ENCODE measurements at places on chromosomes 5 and 9. TPM values are rescaled to one million over a fixed set of nuclear protein-coding genes. Genes with fewer than 3 reads are reported as not detected.

The GKAP1 gene
- total RNA-seq, result 4.8 TPM

The THG1L gene
- 20.9 TPM for total RNA-seq

The FOXD4L6 gene
- total RNA-seq, result 0.20 TPM

The EQTN gene
- not detected for total RNA-seq

The LCN1 gene
- total RNA-seq, result not detected

The GNG10 gene
- 70.8 TPM for total RNA-seq

The PCDHAC1 gene
- total RNA-seq, result 0.90 TPM

The SPINK13 gene
- not detected for total RNA-seq

The ZNF354C gene
- total RNA-seq, result 2.7 TPM

The PCA3 gene
- total RNA-seq, result not detected

The TMED9 gene
- 168 TPM for total RNA-seq

The PCDHAC2 gene
- 3.4 TPM for total RNA-seq

The ARHGEF39 gene
- 15.6 TPM for total RNA-seq

The LURAP1L gene
- total RNA-seq, result 4.1 TPM

The NR6A1 gene
- total RNA-seq, result 13.0 TPM

The LHX2 gene
- 1.4 TPM for total RNA-seq

The FXN gene
- 19.5 TPM for total RNA-seq

The POLR3G gene
- total RNA-seq, result 4.4 TPM

The EIF4E1B gene
- not detected for total RNA-seq

The UBE2QL1 gene
- not detected for total RNA-seq

The ROPN1L gene
- total RNA-seq, result 7.1 TPM

The GCNT4 gene
- total RNA-seq, result 1.4 TPM

The PCDHB4 gene
- total RNA-seq, result 0.09 TPM

The ACOT12 gene
- total RNA-seq, result not detected

The SPATA31D1 gene
- not detected for total RNA-seq

The DBH gene
- not detected for total RNA-seq

The PCDHGA4 gene
- not detected for total RNA-seq

The CTNND2 gene
- total RNA-seq, result not detected

The ST6GALNAC4 gene
- total RNA-seq, result 44.3 TPM

The ADGRD2 gene
- total RNA-seq, result not detected

The OCLN gene
- total RNA-seq, result 66.5 TPM

The GNA14 gene
- 1.1 TPM for total RNA-seq

The TSLP gene
- total RNA-seq, result not detected

The DDX31 gene
- 21.5 TPM for total RNA-seq

The C9orf50 gene
- total RNA-seq, result not detected

The CCNO gene
- total RNA-seq, result 4.7 TPM

The SPOCK1 gene
- 31.8 TPM for total RNA-seq

The HTR1A gene
- not detected for total RNA-seq

The LCP2 gene
- not detected for total RNA-seq

The PKD2L2 gene
- 0.50 TPM for total RNA-seq

The STPG3 gene
- total RNA-seq, result 0.46 TPM

The SPATA31C1 gene
- total RNA-seq, result not detected
